ENCODE measurements at places on chromosomes 6 and 20.

DNA sequence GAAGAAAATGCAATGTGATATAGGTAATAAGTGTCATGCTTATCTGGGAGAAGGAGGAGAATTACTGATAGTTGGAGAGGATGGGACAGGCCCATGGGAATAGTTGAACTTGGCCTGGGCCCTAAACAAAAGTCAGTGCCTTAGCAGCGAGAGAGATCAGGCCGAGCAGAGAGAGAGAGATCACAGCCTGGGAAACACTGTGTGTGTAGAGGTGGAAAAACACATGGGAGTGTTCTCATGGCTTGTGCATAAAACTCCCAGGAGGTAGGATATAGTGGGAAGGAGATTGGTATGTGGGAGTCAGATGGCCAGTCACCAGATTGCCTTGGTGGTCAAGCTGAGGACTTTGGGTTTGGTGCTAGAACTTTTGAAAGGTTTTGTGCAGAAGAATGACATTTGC lies 47.6 kb downstream of the FIG4 start:
- no peak for DNase-seq

DNA sequence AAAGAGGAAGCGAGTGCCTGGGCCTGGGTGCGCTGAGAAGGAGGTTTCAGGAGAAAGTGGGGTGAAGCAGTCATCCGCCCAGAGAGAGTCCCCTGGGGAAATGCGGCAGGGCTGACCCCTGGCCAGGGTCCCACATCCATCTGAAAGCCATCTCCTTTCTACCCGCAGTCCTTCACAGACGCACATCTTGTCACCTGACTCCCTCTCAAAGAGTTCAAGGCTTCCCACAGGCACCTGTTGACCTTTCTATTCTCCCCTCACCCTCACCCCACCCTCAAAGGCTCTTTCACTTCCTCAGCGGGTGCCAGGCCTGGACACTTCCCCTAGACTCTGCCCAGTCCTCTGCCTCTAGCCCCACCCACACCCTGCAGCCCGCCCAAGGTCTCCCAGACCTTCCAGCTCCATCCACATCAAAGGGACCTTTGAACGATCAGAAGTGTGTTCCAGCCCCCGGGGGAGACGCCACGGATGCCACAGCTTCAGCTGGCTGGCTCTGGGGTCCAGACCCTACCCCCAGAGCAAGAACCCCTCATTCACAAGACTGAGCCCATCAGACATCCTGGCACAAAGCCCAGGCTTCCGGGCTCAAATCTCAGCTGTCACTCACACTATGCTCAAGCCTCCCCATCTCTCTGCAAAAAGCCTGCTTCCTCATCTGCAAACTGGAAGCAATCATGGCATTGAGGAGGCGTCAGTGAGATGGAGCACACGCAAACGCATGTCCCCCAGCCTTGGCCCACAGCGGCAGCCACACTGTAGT lies 2.1 kb downstream of the CTSZ start:
- DNase-seq, result no peak

GRCh38 chr20:40309731-40310130 lies 379.3 kb downstream of the MAFB start:
- no peak for DNase-seq

GRCh38 chr6:44199883-44200282 lies 16.8 kb upstream of the MYMX start:
- no peak for DNase-seq

GRCh38 chr6:113172531-113172966 lies 684.6 kb upstream of the MARCKS start:
- no peak for DNase-seq

DNA sequence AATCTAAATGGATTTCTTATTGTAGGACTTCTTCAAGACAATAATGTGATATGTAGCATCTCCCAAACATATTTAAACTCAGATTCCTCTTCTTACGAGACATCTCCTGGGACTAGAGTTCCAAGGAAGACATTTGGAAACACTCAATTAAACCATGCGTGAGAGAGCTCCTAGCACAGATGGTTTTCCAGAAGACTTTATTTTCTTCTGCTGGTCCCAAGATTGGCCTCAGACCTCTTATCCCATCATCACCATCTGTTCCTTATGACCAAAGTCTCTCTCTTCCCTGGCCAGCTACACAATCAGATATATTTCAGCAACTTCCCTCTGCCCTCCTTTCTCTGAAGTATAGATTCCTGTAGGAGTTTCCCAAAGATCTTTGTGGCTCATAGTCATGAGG lies 93.2 kb upstream of the JARID2 start:
- DNase-seq, result no peak

- no peak for DNase-seq
Observed at GRCh38 chr20:57680934-57681914, 28.6 kb downstream of the PMEPA1 start.

DNA sequence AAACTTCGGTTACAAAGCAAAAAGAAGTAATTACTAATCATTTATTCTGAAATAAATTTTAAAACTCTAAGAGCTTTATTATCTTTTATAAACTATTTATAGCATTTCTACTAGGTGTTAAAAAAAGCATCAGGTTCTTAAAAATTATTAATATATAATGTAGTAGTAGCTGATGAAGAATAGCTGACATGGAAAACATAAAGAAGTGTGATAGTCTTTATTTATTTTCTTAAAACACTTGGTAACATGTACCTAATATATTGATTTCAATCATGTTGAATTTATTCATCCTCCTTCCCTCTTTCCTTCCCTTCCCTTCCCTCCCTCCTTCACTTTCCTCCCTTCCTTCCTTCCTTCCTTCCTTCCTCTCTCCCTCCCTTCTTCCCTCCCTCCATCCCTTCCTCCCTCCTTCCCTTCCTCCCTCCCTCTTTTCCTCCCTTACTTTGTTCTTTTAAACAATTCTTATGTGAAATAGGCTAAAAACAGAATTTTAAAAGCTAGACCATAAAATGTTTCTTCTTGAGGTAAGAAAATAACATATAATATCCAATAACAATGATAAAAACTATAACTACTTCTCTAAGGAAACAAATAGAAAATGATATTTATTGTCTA lies 913.9 kb upstream of the MAP3K7 start:
- no peak for DNase-seq

DNA sequence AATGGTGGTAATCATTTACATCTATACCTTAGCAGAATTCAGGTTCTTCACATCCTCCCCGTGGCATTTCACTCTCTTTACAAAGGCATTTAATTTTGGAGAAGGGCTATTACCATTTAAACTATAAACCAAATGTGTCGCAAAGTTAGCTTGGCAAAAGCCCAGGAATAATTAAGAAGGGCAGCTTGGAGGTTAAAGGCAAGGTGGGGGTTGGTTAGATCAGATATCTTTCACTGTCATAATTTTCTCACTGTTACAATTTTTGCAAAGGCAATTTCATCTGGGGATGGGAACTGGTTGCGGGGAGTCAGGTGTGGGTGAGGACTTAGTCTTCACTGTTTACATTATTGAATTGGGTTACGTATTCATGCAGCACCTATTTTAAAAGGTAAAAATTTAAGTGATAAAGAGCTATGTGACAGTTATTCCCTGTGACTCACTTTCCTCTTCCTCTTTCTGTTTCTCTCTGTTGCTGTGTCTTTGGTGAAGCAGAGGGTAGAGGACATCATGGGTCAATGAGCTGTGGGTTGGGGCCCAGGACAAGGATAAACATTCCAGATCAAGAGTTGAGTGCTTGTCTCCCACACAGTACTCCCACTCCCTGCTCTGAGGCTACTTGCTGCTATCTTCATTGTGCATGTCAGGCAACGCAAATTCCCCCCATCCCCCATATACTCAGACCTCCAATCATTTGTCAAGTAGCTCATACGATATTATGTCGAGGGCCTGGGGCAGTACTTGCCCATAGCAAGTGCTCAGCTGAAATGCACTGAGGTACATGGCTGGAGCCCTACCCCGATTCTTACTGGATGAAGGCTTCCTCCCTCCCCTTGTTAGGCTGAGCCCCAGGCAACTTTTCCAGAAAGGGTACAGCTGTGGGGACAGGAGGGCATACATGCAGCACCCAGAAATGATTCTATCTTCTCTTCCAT lies 223.1 kb upstream of the MYLIP start:
- DNase-seq, result no peak

DNA sequence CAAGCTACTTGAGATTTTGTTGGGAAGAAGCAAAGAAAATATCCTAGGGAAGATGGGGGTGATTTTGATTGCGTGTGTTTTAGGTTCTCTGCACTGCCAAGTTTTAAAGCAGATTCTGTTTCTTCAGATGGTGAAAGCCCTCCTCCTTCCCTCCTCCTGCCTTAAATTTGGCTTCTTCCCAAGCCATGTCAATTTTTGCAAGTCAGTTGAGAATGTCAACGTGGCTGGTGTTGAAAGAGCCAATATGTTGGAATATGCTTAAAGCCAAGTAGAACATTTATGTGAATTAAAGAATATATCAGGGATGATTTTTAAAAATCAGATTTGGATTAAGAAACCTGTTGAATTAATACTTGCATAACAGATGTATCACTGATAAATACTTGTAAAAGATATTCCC lies 270.8 kb downstream of the ARID1B start:
- DNase-seq, result no peak

- DNase-seq, result no peak
Observed at GRCh38 chr6:39137245-39137644, 22.3 kb upstream of the SAYSD1 start.

GRCh38 chr6:158706369-158706982 lies 56.6 kb downstream of the SYTL3 start:
- DNase-seq, result no peak

DNA sequence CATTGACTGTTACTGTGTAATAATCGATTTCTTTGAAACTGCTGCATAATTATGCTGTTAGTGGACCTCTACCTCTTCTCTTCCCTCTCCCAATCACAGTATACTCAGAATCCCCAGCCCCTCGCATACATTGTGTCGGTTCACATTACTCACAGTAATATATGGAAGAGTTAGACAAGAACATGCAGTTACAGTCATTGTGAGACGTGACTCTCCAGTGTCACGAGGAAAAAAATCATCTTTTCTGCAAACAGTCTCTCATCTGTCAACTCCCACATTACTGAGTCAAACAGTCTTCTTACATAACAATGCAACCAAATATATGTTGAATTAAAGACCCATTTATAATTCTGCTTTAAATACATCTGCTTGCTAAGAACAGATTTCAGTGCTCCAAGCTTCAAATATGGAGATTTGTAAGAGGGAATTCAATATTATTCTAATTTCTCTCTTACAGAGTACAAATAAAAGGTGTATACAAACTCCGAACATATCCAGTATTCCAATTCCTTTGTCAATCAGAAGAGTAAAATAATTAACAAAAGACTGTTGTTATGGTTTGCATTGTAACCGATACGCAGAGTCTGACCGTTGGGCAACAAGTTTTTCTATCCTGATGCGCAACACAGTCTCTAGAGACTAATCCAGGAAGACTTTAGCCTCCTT lies 113.3 kb downstream of the TMEM242 start:
- no peak for DNase-seq

DNA sequence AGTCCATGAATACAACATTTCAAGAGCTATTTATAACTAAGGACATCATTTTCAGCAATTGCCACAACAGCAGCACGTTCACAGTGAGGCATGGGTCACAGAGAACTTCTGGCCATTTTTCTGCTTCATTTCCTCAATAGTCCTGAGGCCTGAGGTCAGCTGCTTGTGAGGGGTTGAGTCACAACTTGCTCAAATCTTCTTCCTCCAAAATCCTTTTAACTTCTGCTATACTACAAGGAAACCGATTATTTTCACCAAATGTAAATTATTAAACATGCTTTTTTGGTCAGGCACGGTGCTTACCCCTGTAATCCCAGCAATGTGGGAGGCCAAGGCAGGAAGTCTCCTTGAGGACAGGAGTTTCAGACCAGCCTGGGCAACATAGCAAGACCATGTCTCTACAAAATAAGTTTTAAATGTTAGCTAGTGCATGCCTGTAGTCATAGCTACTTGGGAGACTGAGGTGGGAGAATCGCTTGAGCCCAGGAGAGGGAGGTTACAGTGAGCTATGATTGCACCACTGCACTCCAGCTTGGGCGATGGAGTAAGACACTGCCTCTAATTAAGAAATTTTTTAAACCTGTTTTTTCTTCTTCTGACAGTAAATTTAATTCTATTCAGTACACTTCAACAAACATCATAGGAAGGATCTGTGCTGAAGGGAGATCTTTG lies 11.1 kb upstream of the SLC16A10 start:
- no peak for DNase-seq

DNA sequence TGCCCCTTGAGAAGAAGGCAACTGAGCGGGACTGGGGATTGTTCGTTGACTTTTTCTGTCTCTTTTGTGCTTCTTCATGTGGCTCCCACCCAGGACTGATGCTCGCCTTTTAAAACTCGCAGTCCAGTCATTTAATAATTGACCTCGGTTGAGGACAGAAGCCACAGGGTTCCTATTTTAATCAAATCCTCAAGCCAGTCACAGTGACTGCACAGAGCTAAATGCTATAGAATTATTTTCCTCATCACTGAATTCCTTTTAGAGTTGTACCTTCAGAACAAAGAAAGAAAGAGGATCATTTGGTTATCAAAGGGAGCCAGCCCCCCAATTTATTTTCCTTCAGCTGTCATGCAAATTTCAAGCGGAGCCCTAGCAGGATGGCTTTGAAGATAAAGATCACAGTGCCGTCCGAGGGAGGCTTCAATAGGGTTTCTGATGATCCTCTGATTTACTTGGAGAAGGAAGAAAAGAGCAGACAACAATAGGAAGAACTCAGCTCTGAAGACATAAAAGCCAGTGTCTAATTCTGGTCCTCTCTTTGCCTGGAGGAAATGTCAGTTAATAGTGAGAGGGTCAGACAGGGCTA lies 186.6 kb downstream of the DOK5 start:
- DNase-seq, result no peak

- DNase-seq, result no peak
Observed at GRCh38 chr20:10498200-10498599, 63.1 kb downstream of the SLX4IP start.

DNA sequence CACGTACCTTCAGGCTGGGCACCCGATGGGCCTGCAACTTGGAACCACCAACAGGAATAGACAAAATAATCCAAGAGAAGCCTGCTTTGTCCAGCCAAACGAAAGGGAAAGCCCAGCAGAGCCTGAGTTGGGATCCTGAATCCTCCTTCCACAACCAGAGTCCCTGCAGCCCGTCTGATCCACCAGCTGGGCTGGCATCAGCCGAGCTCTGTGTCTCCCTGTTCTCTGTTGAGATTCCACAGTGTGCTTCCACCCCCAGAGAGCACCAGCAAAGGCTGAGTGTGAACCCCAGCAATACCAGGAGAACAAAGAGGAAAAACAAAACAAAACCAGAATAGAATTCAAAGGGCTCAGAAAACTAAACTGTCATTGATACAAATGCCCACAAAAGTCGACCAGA lies 104.2 kb upstream of the PRND start:
- DNase-seq, result no peak

DNA sequence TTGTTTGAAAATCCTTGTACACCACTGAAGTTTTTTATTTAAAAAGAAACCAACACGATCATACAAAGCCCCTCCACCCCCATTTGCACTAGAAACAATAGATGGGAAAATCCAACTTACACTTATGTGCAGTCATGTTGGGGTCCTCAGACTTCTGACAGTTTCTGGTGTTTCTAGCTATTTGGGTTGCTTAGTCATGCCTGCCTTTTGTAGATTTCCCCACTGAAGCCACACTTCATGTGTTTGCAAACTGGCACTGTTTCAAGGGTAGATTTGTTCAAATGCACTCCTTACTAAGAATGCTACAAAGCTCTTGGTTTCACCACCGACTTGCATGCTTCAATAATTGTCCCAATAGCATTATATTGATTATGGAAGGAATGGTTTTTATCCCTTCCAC lies 1.5 kb downstream of the SH3BGRL2 start:
- DNase-seq, result no peak

GRCh38 chr6:36933102-36933501 lies 21.4 kb upstream of the PI16 start:
- no peak for DNase-seq

Data from stimulated activated CD8-positive, alpha-beta memory T cell treated with anti-CD3 and anti-CD28 coated beads, Interleukin-7, amount 100 ng/mL, for 1 hour (primary cell).